ENCODE measurements at places on chromosomes 12 and 14. TPM values are rescaled to one million over a fixed set of nuclear protein-coding genes. Genes with fewer than 3 reads are reported as not detected.

Gene PZP
- total RNA-seq, result not detected

Gene DTD2
- total RNA-seq, result 20.6 TPM

Gene OR4K17
- total RNA-seq, result not detected

Gene LBHD2
- not detected for total RNA-seq

Gene ITGA5
- total RNA-seq, result 239 TPM

Gene PIK3C2G
- 0.09 TPM for total RNA-seq

Gene NT5DC3
- 11.7 TPM for total RNA-seq

Gene ADAM20
- 1.3 TPM for total RNA-seq

Gene SLC17A8
- total RNA-seq, result not detected

Gene PTCSC3
- not detected for total RNA-seq

Gene PTGR2
- total RNA-seq, result 4.4 TPM

Gene TRHDE
- 1.1 TPM for total RNA-seq

Gene AKAP6
- 2.2 TPM for total RNA-seq

Gene DPY19L2
- 2.3 TPM for total RNA-seq

Gene BICDL1
- total RNA-seq, result 1.8 TPM

Gene C1S
- 790 TPM for total RNA-seq

Gene CMKLR1
- not detected for total RNA-seq

Gene TCL1A
- not detected for total RNA-seq

Gene AQP5
- 2.4 TPM for total RNA-seq

Gene PLBD1
- total RNA-seq, result 3.4 TPM

Gene ADSS1
- total RNA-seq, result 4.8 TPM

Gene KRT75
- not detected for total RNA-seq

Gene IFNG-AS1
- 0.09 TPM for total RNA-seq
